Glutamatergic neuron (in vitro differentiated cells): ENCODE measurements at places on chromosomes 7 and 10. TPM values are rescaled to one million over a fixed set of nuclear protein-coding genes. Genes with fewer than 3 reads are reported as not detected.
A peak's percentile ranks its signal among the peaks of the same experiment; 100 is the strongest.

TMEM213 gene
- not detected for total RNA-seq

TMEM273 gene
- total RNA-seq = 0.39 TPM

IRF5 gene
- not detected for total RNA-seq

NXPH1 gene
- total RNA-seq = 3.8 TPM

KCND2 gene
- total RNA-seq = 1.2 TPM

NPC1L1 gene
- not detected for total RNA-seq

- DNase-seq = no peak
Measured at GRCh38 chr10:122558452-122558851, 2.1 kb upstream of the DMBT1 start.

DNA sequence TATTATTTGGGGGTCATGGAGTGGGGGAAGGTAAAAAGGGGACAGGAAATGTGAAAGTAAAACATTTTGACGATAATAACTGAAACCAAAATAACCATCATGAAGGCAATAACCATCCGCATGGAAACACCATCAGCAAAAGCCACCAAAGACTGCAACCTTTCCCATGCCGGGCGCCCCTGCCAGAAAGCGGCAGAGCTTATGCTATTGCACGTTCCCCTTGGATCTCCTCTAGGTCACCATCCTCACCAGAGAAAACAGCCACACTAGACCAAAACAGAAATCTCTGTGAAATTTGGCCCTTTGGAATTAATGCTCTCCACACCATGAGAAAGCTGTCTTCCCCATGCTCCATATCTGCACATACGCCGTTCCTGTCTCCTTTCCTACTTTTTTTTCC, 31.1 kb downstream of the DRGX start:
- DNase-seq = no peak

DNA sequence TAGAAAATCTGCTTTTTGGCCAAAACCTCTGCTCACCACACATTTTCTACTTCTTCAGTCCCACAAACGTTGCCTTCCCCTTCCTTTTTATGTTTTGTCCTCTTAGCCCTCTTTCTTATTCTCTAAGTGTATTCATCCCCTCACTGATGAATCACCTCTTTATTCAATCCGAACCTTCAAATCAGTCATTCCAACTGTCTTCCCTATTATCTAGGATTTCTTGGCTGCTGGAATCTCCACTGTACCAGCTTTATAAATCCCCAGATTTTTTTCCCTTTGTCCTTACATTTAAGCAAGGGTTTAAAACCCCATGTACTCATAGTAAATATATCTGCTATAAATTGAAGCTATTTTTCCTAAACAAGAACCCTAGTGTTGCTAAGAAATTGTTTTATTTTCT, 176.9 kb downstream of the SEMA3A start:
- DNase-seq = no peak

- DNase-seq = peak; percentile 83
Measured at GRCh38 chr10:68900427-68901104, 549 bp upstream of the DDX50 start.

- no peak for DNase-seq
Measured at GRCh38 chr10:20871970-20872369, 25.1 kb downstream of the NEBL start.

- no peak for DNase-seq
Measured at GRCh38 chr10:91104193-91105041, 116.0 kb upstream of the PCGF5 start.

GRCh38 chr10:119395280-119396007, 147.1 kb downstream of the RGS10 start:
- DNase-seq = no peak
